Activated T-cell treated with anti-CD3 and anti-CD28 coated beads for 24 hours (primary cell): ENCODE measurements at places on chromosomes 5 and 9.

GRCh38 chr9:21983561-21983935 lies 10.6 kb downstream of the CDKN2A start:
- DNase-seq = no peak

DNA sequence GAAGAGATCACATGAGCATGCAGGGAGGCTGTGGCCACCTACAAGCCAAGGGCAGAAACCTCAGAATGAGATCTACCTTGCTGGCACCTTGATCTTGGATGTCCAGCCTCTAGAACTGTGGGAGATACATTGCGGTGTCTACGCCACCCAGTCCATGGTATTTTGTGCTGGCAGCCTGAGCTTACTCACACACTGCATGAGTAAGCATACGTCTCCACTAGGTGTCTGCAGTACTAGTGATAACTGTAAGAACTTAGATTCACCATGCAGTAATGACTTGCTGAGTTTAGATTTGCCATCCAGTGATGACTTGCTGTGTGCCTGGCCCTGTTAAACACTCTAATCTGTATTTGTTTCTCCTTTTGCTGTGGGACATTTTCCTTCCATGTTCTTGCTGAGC lies 417.7 kb downstream of the GADD45G start:
- DNase-seq = no peak

- DNase-seq = no peak
Measured at GRCh38 chr9:100213730-100214477, 114.9 kb downstream of the INVS start.

DNA sequence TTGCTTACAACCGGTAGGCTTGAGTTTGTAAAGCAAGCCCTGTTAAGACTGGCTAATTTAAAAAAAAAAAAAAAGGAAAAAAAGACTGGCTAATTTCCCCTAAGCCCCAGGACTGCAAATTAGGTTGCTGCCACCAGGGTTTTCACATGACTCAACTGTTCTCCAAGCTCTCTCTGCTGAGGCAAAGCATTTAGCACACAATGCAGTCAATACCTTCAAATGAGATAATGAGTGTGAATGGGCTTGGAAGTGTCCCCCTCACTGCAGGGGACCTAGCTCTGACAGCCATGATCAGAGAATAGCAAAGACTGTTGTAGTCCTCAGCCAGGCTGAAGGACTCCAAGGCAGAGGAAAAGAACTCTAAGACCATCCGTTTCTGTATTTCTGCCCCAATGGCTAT lies 42.8 kb upstream of the ZSWIM6 start:
- no peak for DNase-seq

DNA sequence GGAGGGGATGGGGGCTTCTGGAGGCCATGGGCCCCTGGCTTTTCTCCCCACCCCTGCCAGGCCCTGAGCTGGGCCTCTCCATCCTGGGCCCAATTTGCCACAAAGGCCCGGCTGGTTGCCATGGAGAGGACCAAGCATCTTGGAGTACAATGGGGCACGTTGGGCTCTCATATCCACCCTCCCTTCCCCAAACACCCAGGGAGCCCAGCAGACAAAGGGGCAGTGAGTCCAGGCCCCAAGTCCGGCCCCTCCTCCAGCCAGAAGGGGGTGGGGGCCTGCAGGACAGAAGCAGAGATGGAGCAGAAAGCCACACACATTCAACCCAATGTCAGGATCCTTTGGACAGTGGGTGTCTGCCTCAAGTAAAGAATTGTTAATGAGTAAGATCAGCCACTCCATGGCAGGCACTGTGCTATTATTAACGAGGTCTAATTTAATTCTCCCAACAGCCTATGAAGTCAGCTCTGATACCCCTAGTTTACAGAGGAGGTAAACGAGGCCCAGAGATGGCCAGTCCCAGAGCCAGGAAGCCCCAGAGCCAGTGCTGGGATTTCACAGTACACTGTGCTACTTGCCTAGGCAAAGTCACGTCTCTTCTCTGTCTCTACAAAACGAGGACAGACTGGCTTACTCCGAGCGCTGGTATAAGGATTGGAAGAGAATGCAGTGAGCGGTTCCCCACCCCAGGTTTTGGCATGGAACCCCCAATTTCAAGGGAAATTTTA lies 2.3 kb downstream of the CRB2 start:
- DNase-seq = no peak

DNA sequence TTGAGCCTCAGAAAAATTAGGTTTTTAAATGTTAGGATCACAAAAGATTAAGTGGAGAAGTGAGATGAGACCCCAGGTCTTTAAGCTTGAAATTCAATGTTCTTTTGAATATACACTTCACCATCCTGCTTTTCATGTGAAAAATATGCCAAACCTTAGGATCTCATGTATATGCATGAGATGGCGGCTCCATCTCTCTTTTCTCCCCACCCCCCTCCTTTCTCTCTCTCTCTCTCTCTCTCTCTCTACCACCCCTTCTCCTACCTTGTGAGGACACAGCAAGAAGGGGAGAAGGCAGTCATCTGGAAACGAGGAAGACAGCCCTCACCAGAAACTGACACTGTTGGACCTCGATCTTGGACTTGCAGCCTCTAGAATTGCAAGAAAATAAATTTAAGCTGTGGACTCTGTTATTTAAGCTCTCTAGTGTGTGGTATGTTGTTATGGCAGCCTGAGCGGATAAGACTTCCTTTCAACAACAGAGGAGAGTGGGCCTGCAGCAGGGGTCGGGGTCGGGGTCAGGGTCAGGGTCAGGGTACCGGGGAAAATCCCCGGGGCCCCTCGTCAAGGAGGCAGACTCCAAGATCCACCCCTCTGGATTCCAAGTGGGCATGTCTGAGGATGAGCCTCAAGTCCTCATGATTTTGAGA lies 16.4 kb upstream of the ALDH1B1 start:
- DNase-seq = no peak

- no peak for DNase-seq
Measured at GRCh38 chr9:133188006-133188842, 20.8 kb downstream of the OBP2B start.

DNA sequence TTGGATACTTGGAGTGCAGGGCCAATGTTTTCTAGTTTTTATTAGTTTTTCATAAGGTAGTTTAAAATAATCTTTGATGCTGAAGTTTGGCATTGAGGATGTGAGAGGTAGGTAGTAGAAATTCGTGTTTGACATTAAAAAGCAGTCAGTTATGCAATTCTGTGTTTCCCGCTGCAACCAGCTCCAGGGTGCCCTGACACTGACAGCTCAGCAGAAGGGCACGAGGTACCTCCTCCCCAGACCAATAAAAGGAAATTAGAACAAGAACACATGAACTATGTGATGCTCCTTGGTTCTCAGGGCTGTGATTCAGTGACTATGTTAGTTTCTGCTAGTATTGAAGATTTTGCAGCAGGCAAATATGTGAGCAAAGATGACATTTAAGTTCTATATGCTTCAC lies 40.2 kb downstream of the NSUN2 start:
- DNase-seq = no peak

GRCh38 chr9:36006549-36007315 lies 30.0 kb upstream of the RECK start:
- DNase-seq = no peak

DNA sequence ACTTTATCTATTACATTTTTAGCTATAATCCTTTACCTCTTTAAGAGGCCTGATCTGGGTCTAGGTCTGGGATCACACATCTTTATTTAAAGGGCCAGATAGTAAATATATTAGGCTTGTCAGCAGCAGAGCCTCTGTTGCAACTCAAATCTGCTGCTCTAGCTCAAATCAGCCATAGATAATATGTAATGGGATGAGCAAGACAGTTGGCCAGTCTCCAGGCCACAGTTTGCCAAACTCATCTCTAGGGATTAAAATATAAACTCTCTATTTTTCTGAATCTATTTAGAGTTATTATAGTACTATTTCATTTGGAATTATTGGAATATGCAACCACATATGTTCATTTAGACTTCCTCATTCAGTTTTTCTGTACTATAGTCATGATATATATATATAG lies 115.9 kb upstream of the MINAR2 start:
- DNase-seq = no peak

DNA sequence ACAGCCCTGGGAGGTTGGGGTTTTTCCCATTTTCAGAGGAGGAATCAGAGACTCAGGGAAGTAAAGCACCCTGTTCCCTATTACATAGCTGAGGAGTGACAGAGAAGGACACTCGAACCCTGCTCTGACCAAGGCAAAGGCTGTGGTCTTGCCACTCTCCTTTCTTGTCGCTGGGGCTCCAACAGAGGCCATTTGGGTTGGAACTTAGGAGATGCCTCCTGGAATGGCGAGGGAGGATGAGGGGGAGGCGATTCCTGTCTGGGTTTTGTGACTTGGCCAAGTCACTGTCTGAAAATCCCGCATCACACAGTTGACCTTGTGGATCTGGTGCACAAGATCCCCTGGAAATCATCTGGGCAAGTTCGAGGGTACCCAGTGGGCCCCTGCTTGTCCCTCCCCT lies 64.0 kb upstream of the HAND1 start:
- DNase-seq = no peak

DNA sequence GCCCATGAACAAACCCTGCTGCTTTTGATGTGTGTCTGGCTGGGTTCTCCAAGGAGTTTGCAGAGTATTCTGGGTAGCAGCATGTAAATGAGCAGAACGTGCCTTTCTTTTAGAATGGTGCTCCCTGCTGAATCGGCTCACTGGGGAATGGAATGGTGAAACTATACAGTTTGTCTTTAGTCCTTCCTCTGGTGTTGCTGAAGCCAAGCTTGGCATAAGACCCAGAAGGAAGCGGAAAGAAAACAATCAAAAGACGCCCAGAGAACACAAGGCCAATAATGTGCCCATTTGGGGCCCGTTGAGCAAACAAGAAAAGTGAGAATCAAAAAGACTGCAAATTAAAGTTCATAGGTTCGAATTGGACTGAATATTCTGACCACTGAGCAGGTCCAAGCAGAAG lies 60.1 kb downstream of the MVB12B start:
- no peak for DNase-seq

- DNase-seq = no peak
Measured at GRCh38 chr5:135210286-135211055, 176.4 kb upstream of the PITX1 start.

GRCh38 chr5:77262697-77263096 lies 52.2 kb downstream of the PDE8B start:
- DNase-seq = no peak

GRCh38 chr9:33116860-33117259 lies 40.4 kb upstream of the SMU1 start:
- DNase-seq = no peak

- DNase-seq = no peak
Measured at GRCh38 chr9:78214492-78214891, 21.4 kb upstream of the CEP78 start.
